ENCODE measurements at places on chromosomes 3 and 15.

DNA sequence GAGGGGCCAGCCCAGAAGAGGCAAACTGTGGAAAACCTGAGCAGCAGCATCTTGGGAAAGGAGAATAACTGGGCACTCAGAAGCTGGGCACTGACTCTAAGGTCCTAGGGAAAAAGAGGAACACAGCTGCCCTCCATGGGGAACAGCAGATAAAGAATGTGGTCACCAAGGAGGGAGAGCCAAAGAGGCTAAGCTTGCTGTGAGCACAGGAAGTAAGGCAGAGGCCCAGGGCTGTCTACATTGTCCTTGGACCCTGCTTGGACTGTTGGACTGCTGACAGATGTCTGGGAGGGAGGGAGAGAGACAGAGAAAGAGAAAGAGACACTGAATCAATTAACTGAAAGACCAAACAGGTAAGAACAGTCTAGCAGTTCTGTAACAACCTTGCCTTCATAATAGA is 4.5 kb upstream of the MNS1 start:
- no peak for DNase-seq

GRCh38 chr3:14804835-14805780 is 13.7 kb upstream of the FGD5 start:
- DNase-seq = peak; percentile 61

GRCh38 chr3:16917256-16917935 is 32.6 kb downstream of the PLCL2 start:
- peak; percentile 36 for DNase-seq

GRCh38 chr3:193932576-193932975 is 203.4 kb upstream of the HES1 start:
- DNase-seq = no peak

GRCh38 chr3:134111616-134112015 is 81.9 kb upstream of the SLCO2A1 start:
- no peak for DNase-seq

Data from dermis blood vessel endothelial cell (primary cell).